ENCODE measurements at places on chromosomes 7 and 10. TPM values are rescaled to one million over a fixed set of nuclear protein-coding genes. Genes with fewer than 3 reads are reported as not detected.

The CCDC6 gene
- polyA plus RNA-seq = 42.2 TPM

The GIMAP5 gene
- polyA plus RNA-seq = not detected

The HOXA11 gene
- polyA plus RNA-seq = not detected

The FOXP2 gene
- 0.28 TPM for polyA plus RNA-seq

The ADIRF gene
- polyA plus RNA-seq = not detected

The ZNF775 gene
- 13.6 TPM for polyA plus RNA-seq

The MSMB gene
- not detected for polyA plus RNA-seq

The PRR15 gene
- 4.9 TPM for polyA plus RNA-seq

The CARD11 gene
- polyA plus RNA-seq = 12.6 TPM

The CDK5 gene
- polyA plus RNA-seq = 37.2 TPM

The GLCCI1 gene
- polyA plus RNA-seq = 8.8 TPM

The MALRD1 gene
- polyA plus RNA-seq = 0.28 TPM

The ATP6V0A4 gene
- polyA plus RNA-seq = 1.6 TPM

The SLC18A3 gene
- 0.28 TPM for polyA plus RNA-seq

The SPOCK2 gene
- 2.6 TPM for polyA plus RNA-seq

The CXCL12 gene
- polyA plus RNA-seq = 53.8 TPM

The SBDS gene
- 8.2 TPM for polyA plus RNA-seq

Data from H1 (cell line).